Activated CD4-positive, alpha-beta T cell treated with anti-CD3 and anti-CD28 coated beads, Interleukin-2, amount 50 U/mL, for 4 hours (primary cell): ENCODE measurements at places on chromosomes 6 and 20.

- DNase-seq: no peak
Observed at GRCh38 chr6:40958738-40959137, 80.3 kb downstream of the UNC5CL start.

GRCh38 chr6:44920952-44921491 lies 407.1 kb upstream of the RUNX2 start:
- DNase-seq: no peak

GRCh38 chr6:155041741-155042279 lies 46.7 kb downstream of the TIAM2 start:
- no peak for DNase-seq

- DNase-seq: no peak
Observed at GRCh38 chr6:161169696-161170095, 104.2 kb downstream of the AGPAT4 start.

- no peak for DNase-seq
Observed at GRCh38 chr6:90301816-90302215, 5.2 kb upstream of the BACH2 start.
